Stimulated activated CD8-positive, alpha-beta memory T cell treated with anti-CD3 and anti-CD28 coated beads, Interleukin-15, amount 100 ng/mL, for 1 hour (primary cell): ENCODE measurements at places on chromosomes 13 and 19.

- no peak for DNase-seq
These were observed 49.4 kb upstream of the DOCK9 start for GRCh38 chr13:99027260-99027659.

DNA sequence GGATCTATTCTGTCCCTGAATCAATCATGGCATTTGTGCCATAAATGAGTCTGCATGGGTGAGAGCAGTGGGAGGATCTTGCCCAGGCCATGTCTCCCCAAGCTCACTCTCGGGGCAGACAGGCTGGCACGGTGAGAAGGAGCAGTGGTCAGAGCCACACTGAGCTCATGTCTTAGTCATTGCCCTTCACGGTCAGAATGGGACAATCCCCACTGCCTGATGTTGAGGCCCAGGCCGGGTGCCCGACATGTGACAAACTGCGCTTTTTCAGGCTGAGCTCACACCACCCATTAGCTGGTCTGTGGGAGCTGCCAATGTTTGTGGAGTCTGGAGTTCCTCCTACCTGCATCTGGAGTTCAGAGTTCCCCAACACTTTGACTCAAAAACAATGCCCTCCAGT lies 481.9 kb downstream of the COG6 start:
- DNase-seq = no peak

- no peak for DNase-seq
These were observed 26.6 kb downstream of the SLAIN1 start for GRCh38 chr13:77724092-77724491.

DNA sequence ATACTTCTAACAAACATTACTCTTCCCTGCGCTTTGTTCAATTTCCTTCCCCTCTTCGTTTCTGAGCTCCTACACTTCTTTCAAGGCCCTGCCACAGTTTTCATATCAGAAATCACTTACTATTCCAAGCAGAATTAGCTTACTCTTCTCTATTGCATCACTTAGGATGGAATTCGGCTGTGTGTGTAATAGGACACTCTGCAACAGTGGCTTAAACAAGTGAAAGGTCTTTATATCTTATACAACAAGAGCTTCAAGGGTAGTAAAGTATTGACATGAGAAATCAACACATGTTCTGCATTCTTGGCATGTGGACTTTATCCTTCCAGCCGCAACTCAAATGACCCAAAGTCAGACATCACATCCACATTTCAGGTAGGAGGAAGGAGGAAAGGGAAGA lies 279.6 kb downstream of the PCDH20 start:
- DNase-seq = no peak

DNA sequence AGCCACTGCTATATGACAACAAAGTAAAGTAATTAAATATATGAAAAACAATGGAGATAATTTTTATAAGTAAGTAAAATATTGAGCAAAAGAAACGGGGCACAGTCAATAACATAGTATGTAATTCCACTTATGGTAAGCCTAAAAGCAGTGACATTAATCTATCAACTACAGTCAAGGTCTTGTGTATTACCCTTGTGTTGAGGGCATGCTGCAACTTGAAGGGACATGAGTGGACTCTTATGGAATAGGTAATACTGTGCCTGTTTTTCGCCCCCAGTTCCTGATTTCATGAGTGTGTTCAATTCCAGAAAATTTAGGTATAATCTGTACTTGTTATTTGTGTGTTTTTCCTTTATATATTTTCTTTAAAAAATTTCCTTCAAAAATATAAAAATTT lies 201.3 kb upstream of the SLITRK6 start:
- DNase-seq = no peak

- DNase-seq = no peak
These were observed 4.8 kb upstream of the UCHL3 start for GRCh38 chr13:75544681-75545330.

DNA sequence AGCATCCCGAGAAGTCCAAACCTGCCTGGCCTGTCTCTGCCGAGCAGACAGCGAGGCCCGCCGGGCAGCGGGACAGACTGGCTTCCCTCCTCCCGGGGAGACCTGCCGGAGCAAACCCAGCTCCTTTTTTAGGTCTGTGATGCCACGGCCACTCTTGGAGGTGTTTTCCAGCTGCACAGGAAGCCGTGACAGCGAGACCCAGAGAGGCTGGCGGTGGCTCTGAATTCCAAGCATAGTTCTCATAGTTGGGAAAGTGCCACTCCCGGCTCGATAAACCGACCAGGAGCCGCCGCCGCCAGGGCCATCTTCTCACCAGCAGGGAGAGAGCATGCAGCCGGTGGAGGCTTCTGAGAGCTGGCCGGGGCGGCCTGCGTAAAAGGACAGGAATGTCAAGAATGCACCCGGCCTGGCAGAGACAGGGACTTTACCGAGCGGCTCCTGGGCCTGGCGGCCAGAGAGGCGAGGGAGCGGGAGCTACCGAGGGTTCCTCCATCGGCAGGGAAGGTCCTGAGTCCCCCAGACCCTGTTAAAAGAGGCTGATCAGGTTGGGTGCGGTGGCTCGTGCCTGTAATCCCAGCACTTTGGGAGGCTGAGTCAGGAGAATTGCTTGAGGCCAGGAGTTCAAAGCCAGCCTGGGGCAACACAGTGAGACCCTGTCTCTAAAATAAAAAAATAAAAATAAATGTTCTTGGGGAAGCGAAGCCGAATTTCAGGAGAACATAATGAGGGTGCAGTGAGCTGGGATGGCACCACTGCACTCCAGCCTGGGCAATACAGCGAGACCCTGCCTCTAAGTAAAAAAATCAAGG lies 64.9 kb downstream of the GADD45B start:
- no peak for DNase-seq

GRCh38 chr13:110278859-110279258 lies 28.1 kb downstream of the COL4A1 start:
- DNase-seq = no peak
